ENCODE measurements at places on chromosomes 3 and 15.

DNA sequence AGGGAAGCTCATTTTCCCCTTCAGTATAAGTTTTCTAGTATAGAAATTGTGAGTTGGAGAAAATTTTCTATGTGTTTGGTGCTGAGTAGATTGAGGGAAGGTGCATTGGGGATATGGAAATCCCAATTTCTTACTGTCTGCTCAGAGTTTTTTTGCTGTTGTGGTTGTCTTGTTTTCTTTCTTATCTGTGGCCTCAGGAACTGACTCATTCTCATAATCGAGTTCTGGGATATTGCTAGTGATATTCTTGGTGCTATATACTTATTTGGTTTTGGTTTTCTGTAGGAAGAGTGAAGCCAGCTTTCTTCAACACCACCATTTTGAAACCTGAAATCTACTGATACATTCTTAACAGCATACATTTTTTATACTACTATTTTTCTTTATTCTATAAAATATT, 869.2 kb downstream of the DIPK2A start:
- no peak for DNase-seq

DNA sequence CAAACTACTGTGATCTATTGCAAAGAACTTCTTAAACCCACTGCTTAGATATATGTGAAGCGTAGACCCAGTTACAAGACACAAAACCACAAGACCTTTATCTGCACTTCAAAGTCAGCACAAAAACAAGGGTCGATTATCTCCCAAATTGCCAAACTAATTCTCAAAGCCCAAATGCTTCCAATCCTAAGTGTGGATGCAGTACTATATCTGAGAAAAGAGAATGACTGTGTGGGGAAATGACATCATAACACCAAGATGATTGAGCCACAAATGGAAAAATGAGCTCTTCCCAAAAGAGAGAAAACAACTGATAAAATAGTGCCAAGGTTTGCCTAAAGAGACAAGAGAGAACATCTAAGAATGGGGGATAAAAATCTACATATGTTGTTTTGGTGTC, 86.2 kb downstream of the MEIS2 start:
- no peak for DNase-seq

DNA sequence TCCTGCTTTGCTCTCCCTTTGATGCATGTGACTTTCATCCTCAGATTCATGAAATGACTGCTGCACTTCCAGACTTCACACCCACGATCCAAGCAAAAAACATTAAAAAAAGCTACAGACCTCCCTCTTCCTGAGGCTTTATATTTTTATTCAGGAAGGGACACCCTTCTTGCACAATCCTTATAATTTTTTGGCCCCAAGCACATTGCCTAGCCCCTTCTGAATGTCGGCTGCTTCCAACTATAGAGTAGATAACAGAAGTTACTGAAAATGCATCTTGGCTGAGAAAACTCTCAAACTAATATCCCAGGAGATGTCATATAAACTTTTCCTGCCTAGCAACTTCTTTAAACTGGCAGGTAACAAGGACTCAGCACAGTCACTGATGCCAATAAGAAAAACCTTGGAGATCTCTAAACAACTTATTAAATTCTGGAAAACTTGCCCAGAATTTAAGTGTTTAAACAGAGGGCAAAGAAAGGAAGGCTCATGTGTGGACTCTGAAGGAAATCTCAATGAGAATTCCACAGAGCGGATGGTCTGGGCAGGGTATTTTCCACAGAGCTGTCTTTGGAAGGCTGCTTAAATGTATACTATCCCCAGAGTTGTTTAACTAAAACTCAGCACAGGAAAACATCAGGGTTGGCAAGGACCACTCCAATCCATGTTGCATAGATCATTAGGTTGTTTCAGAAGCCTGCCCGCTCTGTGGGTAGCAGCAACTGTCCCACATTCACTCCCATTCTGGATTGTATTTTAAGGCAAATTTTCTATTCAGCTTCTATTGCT, 746.8 kb upstream of the LMCD1 start:
- no peak for DNase-seq

GRCh38 chr3:45976191-45977091, 19.2 kb downstream of the FYCO1 start:
- no peak for DNase-seq

DNA sequence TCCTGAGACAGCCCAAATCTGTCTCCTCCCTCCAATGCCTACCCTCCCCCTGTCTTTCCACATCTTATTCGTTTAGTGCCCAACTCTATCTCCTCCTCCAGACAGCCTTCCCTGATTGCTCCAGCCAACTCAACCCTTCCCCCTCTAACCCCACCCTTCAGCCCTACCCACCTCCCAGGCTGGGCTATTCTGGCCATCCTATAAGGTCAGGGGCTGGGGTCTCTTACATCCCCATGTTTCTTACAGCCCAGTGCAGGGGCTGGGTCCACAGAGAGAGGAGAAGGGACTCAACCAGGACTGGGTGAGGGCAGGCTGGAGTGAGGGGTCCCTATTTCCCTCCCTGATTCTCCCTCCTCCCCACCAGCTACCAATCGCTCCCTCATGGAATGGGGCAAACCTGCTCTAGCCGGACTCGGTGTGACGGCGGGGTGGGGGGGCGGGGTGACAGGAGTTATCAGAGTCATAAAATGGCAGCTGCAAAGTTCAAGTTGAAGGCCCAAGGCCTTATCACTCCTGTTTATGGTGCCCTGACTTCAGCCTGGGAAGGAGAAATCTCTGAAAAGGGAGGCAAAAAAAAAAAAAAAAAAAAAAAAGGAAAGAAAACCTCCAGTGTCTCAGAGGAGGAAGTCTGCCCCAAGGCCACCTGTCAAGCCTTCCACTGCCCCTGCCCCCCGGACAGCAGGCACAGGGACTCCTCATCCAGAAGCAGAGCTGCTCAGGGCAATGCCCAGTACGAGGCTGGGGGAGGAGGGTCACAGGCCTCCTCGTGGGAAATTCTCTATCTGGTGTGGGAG, 2.1 kb downstream of the VIPR1 start:
- no peak for DNase-seq

GRCh38 chr3:55899887-55900286, 412.8 kb upstream of the WNT5A start:
- DNase-seq = no peak

DNA sequence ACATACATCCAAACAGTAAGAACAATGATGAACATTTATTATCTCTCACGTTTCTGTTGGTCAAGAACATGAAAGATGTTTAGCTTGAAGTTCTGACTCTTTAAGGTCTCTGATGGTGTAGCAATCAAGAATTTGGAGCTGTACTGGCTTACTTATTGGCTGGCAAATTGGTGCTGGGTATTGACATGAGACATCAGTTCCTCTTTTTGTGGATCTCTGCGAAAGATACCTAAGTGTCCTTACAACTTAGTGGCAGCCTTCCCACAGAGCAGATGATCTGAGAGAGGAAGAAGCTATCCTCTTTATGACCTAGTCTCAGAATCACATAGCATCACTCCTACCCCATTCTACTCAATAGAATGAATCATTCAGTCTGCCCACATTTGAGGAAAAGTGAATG, 309.8 kb upstream of the DCBLD2 start:
- no peak for DNase-seq

Measured in HCEC 1CT (cell line).